Activated CD8-positive, alpha-beta memory T cell treated with anti-CD3 and anti-CD28 coated beads for 1 hour (primary cell): ENCODE measurements at places on chromosomes 6 and 20.

DNA sequence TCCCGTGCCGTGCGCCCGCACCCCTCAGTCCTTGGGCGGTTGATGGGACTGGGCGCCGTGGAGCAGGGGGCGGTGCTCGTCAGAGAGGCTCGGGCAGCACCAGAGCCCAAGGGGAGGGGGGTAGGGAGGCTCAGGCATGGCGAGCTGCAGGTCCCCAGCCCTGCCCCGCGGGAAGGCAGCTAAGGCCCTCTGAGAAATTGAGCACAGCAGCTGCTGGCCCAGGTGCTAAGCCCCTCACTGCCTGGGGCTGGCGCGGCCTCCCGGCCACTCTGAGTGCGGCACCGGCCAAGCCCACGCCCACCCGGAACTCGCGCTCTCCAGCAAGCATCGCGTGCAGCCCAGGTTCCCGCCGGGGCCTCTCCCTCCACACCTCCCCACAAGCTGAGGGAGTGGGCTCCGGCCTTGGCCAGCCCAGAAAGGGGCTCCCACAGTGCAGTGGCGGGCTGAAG is 16.4 kb downstream of the SOX4 start:
- no peak for DNase-seq

GRCh38 chr20:21513881-21514540 is at the start of gene NKX2-2:
Gene NKX2-2, minus strand, starts transcription at chr20:21514064. Its CDS starts 395 bp downstream, at chr20:21513669.
- DNase-seq: no peak

DNA sequence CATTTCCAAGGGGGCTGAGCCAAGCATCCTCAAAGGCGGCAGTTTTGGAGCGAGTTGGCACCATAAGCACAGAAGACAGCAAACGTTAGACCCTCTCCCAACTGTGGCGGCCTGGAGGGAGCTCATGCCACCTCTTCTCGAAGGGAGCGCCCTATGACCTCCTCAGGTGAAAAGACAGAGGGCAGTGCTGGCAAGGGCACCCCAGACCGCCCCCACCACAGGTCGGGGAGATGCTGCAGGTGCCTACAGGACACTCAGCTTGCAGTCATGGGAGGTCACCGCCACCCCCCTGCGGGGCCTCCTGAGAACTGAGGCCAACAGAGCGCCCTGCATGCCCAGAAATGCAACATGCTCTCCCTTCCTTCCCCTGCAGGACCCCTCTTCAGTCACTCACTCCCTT is 45.1 kb upstream of the BHLHE23 start:
- no peak for DNase-seq

DNA sequence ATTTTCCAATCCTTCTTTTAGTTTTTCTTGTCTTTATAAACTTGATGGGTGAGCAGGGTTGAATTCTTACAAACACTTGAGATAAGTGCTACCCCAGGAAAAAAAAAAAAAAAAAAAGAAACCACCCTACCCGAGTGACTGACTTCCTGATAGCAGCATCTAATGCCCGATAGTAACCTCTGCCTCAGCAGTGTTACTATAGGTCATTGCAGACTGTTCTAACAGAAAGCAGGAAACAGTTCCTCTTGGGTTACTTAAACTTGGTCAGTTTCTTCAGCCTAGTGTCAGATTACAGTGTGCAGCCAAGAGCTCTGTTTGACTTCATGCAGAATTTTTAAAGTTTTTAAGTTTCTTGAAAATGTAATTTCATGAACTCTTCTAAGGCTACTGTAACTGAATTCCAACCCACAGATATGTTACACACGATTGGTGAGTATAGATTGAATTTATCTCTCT is 2.1 kb downstream of the MYLIP start:
- DNase-seq: no peak

GRCh38 chr6:139536751-139537617 is 162.5 kb upstream of the CITED2 start:
- DNase-seq: no peak

GRCh38 chr6:130503146-130503545 is 137.3 kb downstream of the TMEM200A start:
- DNase-seq: no peak

DNA sequence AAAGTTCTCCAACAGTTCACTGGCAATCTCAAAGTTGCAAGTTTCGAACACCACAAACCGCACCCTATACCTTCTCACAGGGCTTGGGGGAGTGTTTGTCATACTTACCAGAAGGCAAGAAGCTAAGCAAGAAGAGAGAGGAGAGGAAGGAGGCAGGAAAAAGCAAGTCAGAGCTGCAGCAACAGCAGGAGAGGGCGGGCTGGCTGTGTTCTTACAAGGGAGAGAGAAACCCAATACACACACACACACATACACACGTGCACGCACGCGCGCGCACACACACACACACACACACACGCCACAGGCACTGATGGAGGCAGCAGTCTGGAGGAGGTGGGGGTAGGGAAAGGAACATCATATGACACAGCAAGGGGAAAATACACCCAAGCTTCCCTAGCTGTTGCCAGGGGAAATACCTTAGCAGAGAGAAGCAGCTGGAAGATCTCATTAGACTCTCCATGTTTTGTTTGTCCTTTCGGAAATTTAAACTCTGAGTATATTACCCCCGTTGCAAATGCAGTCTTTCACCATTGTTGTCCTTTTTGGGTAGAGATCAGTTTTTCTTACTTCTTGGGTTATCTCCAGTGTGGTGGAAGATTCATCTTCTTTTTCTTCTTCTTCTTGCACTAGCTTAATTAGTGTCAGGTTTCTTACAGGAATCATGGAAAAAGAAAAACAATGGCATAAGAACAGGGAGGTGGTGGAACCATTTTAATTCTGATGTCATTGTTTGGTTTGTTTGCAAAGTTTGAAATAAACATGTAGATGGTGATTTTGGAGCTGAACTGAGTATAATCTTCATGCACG is at the start of gene TXLNB:
Gene TXLNB (minus strand): TSS at position 186 of the 807 bp plus-strand sequence. CDS start 3,099 bp downstream, outside the sequence.
- DNase-seq: peak; percentile 57

DNA sequence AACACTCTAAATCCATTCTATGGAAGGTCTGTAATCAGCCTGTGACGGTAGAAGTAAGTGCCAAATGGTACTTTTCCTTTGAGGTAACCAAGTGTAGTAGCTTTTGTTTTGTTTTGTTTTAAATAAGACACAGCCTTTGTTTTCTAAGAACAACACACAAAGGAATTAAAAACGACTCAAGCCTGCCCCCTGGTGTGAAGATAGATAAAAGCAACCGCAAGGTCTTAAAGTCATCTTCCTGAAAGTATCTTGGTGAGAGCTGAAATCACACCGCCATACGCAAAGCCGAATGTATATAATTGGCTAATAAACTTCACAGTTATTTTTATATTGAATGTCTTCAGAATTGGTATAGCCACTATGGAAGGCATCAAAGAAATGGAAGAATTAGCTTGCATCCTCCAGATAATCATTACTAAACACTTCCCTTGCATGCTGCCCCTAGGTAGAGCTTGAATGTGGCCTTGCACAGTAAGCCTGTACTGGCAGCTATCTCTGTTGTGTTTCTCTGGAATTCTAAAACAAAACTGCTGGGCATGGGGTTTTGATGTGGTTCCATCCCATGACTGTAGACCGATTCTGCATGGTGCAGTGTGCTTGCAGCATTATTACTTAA is 95.6 kb downstream of the LAMP5 start:
- DNase-seq: no peak

- no peak for DNase-seq
Measured at GRCh38 chr6:82419132-82419581, 55.5 kb downstream of the TPBG start.

DNA sequence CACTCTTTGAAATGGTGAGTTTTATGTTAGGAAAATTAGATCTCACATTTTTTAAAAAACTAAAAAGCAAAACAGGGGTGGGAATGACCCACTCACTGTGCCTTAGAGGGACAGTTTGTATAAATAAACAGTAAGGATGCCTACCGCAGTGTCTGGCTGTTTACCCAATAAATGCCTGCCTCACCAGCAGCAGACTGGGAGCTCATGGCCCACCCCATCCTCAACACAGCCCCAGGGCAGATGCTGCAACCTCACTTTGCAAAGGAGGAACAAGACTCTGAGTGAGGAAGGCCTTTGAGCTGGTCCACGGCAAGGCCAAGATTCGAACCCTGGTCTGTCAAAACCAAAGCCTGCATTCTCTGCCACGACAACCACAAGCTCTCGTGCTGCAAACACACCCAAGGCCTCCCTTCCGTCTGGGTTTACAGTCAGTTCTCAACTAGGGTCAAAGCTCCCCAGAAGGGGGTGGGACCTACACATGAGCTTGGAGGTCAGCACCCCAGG is 77.8 kb downstream of the BMP7 start:
- DNase-seq: no peak

DNA sequence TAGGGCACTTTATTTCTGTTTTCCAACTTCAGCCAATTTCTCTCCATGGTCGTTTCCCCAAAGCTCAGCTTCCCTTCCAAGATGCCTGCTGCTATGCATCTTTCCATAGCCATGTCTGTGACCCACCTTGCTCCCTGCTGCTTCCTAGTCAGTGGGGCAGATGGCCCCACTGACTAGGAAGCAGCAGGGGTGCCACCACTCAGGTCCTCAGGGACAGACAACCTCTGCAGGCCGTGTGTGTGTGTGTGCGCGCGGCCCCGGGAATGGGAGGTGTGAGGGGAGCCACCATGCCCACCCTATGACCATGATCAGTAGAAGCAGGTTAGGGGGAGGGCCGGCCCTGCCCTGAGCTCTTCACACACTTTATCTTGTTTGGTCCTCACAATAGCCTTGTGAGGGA is 2.7 kb upstream of the IP6K3 start:
- DNase-seq: no peak

DNA sequence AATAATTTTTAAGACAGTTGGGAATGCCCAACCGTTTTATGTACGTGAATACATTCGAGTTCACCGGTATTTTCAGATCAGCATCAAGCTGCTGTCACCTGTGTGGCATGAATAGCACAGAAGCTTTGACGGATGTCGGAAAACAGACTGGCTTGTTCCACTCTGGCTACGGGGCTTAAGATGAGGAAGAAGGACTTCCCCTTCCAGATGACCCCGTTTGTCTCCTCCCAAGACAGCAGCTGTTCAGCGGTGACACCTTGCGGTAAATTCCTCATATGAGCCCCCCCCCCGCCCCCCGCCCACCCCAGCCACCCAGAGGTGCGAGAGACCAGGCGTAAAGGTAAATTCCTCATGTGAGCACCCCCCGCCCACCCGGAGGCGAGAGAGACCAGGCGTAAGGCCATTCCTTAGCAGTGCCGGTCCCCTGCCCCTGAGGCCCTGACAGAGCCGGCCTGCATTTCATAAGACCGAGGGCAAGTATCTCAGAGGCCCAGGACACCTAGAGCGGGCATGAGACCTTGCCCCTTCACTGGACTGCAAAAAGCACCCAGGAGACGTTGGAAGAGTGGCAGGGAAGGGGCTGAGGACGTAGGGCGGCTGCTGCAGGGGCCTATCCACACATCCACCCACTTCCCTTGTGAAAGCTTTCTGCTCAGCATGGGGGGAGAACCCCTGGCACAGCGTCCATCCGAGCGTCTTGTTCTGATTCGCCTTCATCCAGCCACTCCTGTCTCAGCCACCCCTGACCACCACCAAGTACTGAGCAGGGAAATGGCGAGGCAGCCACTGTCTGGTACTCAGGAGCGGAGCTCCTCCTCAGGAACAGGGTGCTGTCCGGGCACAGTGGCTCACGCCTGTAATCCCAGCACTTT is 7.3 kb upstream of the PCMTD2 start:
- no peak for DNase-seq

DNA sequence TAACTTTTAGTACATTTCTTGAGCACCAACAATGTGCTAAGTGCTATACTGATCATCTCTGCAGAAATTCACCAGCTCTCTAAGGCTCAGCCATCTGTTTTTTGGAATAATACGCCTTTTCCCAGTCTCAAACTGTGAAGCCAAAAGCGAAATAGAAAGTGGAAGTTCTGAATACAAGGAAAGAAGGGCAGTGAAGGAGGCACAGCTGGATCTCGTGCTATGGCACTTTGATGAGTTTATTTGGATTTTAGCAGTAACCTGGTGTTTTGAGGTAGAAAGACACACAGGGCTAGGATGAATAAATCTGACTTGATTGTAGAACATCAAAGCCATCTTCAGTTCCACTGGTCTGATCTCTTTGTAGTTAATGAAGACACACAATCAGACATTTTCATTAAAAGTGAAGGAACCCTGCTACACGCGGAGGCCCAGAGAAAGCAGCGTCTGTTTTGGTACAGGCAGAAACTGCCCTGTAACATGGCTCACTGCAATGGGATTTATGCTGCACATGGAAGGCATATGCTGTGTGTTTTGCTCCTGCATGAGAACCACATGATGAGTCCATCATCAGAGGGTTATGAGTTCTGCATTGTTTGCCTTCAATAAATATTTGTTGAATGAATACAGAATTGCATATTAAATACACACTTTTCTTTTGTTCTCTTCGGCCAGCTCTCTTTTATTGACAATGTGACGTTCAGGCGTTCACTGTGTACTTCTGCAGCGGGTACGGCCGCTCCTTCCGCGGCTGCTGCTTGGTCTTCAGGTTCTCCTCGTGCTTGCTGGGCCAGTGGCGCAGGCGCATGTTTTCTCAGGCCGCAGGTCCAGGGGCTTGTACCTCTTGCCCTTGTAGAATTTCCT is 100.9 kb downstream of the PREP start:
- DNase-seq: no peak

GRCh38 chr6:32239462-32239861 is 15.6 kb upstream of the NOTCH4 start:
- DNase-seq: no peak

GRCh38 chr6:38047562-38047961 is 228.0 kb downstream of the ZFAND3 start:
- no peak for DNase-seq

DNA sequence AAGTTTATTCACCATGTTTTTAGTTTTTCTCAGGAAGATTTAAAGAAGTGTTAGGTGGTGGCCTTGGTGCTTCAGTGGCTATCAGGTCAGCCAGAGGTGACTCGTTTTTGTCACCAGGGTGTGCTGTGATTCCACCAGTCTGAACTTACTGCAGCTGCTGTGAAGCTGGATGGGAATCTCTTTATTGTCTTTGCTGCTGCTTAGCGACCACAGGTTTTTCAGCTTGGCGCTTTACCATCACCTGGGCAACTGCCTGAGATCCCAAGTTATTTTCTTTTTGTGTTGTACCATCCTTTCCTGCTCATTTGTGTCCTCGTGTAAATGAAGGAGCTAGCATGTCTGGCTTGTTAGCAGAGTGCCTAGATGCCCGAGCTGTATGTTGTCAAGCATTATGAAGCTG is 146.9 kb downstream of the MACROD2 start:
- DNase-seq: no peak

DNA sequence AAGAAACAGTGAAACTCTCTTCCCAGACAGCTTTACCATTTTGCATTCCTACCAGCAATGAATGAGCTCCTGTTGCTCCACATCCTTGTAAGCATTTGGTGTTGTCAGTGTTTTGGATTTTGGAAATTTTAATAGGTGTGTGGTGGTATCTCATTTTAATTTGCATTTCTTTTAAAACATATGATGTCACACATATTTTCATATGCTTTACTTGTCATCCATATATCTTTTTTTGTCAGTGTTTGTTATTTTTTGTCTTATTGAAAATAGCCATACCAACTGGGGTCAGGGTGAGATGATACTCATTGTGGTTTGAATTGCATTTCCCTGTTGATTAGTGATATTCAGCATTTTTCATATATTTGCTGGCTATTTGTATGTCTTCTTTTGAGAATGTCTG is 119.5 kb upstream of the FOXA2 start:
- DNase-seq: no peak

GRCh38 chr20:25389858-25390537 is 637 bp downstream of the ABHD12 start:
- DNase-seq: peak; percentile 5
